ENCODE measurements at places on chromosomes 5 and 9.

DNA sequence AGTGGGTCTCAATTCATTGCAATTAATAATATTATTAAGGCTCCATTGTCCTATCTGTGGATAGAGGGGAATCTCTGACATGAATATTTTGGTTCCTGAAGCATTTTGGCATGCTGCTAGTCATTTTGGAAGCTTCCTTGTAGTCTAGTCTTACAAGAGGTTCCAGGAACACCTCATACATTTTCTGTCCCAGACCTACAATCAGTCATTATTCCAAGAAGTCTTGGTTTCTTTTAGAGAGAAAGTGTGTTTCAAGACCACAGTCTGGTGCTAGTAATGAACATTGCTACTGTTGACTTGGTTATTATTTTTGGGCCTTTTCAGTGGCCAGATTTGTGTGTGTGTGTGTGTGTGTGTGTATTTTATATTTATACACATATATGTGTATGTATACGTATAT is 98.9 kb downstream of the ERCC6L2 start:
- no peak for DNase-seq

DNA sequence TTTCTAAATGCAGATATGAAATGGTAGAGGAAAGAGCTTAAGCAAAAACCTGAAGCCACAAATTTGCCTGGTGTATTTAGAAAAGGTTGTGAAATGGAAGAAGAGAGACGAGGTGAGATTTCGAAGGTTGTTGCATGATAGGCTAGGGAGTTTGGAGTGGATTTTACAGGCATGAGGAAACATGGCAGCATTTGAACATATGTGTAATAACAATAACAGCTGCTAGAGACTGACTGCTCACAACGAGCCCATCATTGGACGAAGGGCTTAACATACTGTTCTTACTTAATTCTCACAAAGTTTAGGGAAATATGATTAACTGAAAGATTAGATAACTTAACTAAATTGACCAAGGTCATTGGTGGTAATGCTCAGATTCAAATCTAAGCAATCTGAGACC is 108.1 kb downstream of the JAKMIP2 start:
- no peak for DNase-seq

DNA sequence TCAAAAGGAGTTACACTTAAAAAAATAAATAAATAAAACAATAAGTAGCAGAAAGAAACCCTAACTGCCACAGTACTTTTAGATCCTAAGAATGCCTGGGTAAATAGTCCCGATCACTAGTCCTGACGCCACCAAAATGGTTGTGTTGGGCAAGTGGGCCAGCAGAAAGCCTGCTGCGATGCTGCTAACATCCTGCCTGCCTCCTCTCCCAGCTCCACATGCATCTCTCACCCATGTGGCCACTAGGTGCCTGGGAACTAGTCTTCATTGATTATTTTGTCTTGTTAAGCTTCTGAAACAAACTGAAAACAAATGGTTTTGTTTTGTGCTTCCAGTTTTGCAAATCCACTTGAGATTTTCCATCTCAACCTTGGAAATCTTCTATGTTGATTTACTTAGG is 54.4 kb upstream of the TRAF1 start:
- no peak for DNase-seq

GRCh38 chr5:34040472-34040871 is 2.5 kb downstream of the C1QTNF3 start:
- DNase-seq: no peak

GRCh38 chr9:131398204-131398603 is 4.3 kb downstream of the PRRC2B start:
- DNase-seq: peak; percentile 51

- DNase-seq: no peak
Measured at GRCh38 chr9:131198041-131198715, 72.8 kb downstream of the NUP214 start.

- no peak for DNase-seq
Measured at GRCh38 chr5:172170251-172170701, 17.7 kb downstream of the STK10 start.

DNA sequence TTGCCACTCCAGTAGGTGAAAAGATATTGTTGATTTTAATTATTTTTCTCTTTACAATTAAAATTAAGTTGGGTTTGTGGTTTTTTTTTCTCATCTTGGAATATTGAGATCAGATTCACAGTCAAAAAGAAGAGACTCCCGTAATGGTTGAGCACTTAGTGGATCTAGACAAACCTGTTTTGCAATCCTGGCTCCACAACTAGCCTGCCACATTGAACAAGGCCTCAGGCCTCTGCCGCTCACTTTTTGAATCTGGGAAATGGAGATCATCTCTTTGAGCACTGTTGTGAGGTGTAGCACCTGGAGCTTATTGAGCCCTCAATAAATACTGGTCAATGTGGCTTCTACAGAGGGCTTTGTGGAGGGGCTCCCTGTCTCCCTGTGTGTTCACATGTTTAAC is 37.1 kb upstream of the RARS1 start:
- no peak for DNase-seq

GRCh38 chr9:84140535-84141101 is 160.0 kb downstream of the RMI1 start:
- no peak for DNase-seq

DNA sequence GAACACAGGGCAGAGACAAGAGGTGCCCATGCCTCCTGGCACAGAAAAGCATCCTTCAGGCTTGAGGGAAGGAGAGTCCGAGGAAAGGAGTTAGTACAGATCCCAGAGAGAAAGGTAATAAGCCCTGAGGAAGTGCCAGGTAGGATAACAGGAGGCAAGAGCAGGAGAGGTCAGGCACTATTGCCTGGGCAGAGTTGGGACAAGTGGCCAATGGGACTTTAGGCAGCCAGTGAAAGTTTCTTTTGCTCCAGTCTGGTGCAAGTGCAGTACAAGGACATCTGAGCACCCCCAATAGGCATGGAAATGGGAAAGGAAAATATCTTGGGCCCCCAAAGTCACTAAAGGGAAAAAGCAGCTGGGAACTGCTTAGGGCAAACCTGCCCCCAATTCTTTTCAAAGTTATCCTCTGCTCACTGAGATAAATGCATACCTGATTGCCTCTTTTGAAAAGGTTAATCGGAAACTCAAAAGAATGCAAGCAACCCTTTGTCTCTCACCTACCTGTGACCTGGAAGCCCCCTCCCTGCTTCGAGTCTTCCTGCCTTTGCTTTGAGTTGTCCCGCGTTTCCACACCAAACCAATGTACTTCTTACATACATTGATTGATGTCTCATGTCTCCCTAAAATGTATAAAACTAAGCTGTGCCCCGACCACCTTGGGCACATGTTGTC is 46.5 kb downstream of the ELOVL7 start:
- no peak for DNase-seq

DNA sequence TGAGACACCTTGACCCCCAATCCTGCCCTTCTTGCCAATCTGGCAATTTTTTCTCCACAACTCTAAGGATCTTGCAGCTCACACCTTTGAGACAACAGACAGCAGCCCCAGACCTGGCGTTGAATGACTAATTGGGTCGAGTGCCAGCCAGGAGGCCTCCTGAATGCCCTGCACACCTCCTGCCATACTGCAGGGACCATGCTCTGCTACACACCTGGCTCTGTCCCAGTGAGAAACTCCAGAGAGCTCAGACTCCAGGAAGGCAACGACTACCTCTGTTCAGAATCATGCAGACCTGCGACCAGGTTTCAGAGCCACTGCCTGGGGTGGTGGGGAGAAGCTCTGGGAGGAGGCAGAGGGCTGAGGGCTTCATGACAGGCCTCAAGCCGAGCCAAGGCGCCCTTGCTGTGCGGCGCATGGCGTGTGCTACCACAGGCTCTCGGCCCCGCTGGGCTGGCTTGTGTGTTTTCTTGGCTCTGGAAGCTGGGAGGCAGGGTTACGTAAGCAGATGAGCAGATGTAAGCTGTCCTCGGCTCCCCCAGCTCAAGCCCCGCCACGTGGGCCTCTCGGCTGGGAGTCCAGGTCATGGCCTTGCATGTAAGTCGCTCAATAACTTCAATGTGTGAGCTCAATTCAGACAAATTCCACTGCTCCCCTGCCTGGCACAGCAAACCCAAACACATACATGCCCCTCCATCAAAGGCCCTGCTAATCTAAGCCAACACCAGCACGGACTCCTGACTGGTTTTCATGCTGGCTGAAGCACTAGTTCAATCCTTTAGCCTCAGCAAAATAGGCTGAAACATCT is 27.5 kb downstream of the B4GALT1 start:
- no peak for DNase-seq

- DNase-seq: no peak
Measured at GRCh38 chr9:75132244-75132643, 43.9 kb downstream of the OSTF1 start.

DNA sequence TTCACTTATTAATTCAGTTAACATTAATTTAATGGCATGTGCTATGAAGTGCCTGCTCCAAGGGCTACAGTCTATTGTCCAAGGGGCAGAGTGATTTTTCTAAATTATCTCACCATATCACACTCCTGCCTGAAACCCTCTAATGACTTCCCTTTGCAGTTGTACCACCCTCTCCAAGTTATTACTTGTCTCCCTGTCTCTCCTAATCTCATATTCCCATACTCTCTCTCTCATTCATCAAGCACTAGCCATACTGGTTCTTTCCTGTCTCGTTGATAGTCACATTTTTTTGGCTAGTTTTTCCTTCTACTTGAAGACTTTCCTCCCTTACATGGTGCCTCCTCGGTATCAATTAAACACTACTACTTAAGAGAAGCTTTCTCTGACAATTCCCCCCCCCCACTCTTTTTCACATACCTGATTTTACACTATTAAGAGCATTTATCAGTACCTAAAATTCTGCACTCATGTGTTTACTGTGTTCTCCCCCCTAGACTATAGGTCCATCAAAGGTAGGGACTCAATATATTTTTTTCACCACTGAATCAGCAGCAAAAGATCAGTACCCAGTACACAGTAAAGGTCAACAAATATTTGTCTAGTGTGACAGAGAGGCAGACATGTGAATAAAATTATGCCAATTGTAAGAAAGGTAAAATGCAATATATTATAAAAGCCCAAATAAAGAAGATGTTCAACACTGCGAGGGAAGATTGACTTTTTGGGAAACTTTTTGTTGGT is 19.0 kb downstream of the RICTOR start:
- DNase-seq: no peak

DNA sequence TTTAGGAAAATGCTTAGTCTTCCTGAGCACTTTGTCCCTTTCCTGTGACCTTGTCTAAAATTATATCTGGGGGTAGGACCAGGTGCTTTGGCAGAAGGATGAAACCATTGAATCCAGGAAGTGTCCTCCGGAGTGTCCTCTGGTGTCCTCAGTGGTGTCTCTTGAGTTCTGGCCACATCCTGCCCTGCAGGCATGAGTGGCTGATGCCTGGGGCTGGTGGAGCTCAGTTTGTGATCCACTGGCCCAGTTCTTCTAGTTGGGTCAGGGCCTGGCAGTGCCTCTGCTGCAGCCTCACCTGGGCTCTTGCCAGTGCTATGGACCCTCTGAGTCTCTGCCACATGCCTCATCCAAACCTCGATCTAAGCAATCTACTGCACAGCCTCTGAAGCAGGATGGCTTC is 14.4 kb upstream of the TMED7 start:
- DNase-seq: no peak

- DNase-seq: no peak
Measured at GRCh38 chr5:125209650-125210049, 463.2 kb upstream of the ZNF608 start.

- no peak for DNase-seq
Measured at GRCh38 chr9:21945606-21946005, 48.6 kb downstream of the CDKN2A start.

- no peak for DNase-seq
Measured at GRCh38 chr9:125370786-125371185, 109.2 kb downstream of the GAPVD1 start.

- no peak for DNase-seq
Measured at GRCh38 chr5:113693701-113694100, 180.2 kb downstream of the YTHDC2 start.

DNA sequence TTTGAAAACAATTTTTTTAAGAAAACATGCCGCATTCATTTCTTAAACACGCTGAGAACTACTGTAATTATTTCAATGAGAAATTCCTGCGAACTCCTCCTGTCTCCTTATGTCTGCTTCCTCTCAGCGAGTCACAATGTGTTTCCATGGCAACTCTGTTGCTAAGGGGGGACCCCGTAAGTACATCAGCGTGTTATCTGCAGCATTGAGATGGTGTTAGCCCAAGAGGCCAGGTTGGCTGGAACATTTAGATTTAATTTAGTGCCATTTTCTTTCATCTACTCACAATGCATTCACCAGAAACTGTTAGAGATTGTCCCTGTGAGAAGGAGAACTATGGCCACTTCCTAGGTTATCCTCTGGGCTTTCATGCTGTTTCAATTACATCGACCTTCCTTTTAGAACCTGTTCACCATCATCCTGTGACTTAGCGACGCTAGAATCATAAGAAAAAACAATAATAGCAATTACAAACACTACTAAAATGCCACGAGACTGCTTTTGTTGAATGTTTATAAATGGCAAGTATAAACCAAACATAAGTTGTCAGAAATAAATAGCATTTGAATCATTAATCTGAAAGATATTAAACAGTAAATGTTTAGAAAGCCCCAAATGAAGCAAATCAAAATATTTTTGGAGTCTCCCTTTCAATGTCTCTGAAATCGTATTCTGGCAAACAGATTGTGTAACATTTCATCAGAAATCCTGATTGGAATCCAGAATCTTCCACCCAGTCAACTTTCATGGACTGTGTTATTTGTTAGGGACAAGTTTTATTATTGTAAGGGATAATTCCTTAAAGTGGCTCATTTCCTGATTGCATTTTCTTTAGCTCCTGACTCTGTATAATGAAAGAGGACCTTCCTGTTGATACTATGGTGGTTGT is 39.7 kb upstream of the SHC3 start:
- DNase-seq: no peak

DNA sequence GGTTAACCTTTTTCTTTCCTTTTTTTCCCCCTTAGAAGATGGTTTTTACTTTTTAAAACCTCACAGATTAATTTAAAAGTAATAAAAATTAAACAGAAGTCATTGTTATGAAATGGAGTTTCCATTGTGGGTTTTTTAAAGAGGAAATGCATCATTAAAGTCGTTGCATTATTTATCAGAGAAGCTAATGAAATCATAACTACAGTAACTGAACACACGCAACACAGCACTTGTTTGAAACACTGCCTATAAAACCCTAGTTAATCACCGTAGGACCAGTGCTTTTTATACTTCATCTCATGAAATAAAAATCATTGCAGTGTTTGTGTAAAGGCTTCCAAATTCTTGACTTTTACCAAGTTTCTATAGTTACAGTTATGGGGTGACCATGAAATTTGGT is 82.4 kb upstream of the NTRK2 start:
- DNase-seq: no peak

DNA sequence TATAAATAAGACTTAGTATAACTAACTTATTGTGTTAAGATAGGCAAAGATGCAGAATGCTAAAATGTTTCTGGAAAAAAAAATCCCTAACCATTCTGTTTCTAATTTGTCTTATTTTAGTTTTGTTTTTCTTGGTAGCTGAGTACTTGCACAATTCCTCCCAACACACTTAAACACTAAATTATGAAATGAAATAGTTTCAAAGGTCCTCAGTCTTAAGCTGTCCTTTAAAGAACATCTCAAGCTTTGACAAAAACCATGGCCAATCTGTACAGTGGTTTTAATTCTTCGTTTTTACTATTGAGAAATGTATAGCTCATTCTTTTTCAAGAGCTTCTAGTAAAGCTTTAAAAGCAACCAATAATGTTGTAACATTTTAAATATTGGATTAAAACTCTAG is 171.5 kb downstream of the EDIL3 start:
- no peak for DNase-seq
